Stimulated activated CD8-positive, alpha-beta memory T cell treated with anti-CD3 and anti-CD28 coated beads, Interleukin-7, amount 100 ng/mL, for 1 hour (primary cell): ENCODE measurements at places on chromosomes 13 and 19.

- DNase-seq: no peak
These were observed 16.9 kb downstream of the ZC3H4 start for GRCh38 chr19:47096721-47097120.

DNA sequence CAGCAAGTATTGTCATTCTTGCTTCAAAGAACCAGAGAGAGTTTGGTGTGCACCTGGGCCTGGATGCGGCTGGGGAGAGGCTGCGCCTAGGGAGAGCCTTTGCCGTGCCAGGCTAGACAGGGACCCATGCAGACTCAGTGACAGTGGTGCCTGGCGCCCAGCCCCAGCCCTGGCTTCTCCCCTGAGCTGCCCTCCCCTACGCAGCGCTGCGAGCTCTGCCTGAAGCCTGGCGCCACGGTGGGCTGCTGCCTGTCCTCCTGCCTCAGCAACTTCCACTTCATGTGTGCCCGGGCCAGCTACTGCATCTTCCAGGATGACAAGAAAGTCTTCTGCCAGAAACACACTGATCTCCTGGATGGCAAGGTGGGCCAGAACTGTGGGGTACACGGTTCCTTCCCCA, 12.0 kb downstream of the KMT2B start:
- no peak for DNase-seq

- DNase-seq: no peak
These were observed 36.9 kb upstream of the ZNF507 start for GRCh38 chr19:32308431-32309077.

DNA sequence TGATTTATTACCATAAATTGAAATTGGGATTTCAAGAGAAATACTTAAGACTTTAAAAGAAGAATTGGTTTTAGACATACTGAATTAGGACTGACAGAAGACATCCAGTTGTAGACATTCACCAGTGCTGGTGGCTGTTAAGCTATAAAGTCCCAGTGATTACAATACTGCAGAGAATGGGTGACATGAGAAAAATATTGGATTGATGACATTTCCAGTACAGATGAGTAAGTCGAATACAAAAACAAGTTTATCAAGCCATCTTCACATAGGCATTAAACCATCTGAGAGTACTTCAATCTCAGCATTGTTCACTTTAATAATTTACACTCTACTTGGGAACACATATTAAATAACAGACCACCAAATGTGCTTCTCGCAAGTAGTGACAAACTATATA, 66.8 kb downstream of the TBC1D4 start:
- DNase-seq: no peak

DNA sequence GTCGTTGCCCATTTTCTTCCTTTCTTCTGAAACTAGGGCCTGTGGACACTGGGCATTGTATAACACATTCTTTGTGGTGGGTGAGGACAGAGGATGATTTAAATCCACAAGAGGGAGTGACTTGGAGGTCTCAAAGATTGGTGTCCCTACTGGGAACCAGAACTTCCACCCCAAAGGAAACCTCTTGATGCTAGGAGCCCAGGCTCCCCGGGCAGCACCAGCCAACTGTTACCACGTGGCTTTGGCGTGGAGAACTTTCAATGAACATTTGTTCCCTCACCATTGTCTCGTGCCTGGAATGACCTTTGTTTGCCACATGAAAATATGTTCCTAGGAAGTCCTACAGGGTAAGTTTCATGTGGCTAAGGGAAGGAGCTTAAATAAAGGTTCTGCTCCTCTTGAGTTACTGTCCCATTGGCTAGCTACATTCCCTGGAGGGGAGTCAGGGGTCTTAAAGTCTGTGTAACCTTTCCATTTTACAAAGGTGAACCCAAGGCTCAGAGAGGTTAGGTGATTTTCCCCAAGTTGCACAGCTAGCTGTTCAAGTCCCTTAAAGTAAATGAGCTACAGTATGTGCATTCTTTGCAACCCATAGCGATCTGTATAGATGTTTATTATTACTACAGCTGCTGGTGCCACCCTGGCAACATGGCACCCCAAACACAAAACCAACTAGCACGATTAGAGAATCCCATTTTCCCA, 5.0 kb upstream of the CDX2 start:
- no peak for DNase-seq

- DNase-seq: no peak
These were observed 55.4 kb upstream of the UBL3 start for GRCh38 chr13:29905845-29906244.

- peak; percentile 87 for DNase-seq
These were observed at the start of gene RGCC for GRCh38 chr13:41456768-41457588. Gene RGCC, plus strand, starts transcription at chr13:41457550. Its CDS starts 158 bp downstream, at chr13:41457708.

GRCh38 chr19:14779151-14779550, 791 bp upstream of the ADGRE2 start:
- no peak for DNase-seq

DNA sequence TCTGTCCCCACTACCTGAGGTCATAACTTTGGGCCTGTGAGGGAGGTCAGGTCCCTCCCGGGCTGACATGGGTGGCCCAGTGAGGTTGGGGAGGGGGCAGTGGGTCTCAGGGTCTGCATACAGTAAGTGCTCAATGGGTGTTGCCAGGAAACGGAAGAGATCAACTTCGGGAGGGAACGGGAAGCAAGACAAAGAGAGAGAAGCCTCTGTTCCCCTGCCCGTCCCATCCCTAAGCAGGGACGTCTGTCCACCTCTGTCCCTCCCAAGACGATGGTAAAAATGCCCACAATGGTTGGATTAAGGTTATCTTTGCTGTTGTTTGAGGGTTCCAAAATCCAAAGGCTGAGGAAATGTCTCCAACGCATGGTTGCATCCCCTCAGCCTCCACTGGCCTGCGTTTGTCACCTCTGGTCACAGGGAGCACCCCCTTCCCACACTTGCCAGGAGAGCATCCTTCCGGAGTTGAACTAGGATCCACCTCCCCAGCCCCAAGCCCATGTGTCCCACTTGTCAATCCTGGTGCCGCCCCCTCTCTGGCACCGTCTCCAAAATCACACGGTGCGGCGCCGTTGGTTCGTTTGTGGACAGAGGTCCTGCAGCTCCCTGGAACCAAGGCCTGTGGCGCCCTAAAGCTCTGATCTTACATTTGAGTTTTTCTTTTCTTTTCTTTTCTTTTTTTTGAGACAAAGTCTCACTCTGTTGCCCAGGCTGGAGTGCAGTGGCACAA, 774 bp upstream of the HOMER3 start:
- DNase-seq: no peak

- DNase-seq: no peak
These were observed 44.5 kb downstream of the SCEL start for GRCh38 chr13:77579959-77580358.

GRCh38 chr13:57568865-57569264, 62.7 kb upstream of the PCDH17 start:
- DNase-seq: no peak

- no peak for DNase-seq
These were observed 50.3 kb downstream of the CCDC70 start for GRCh38 chr13:51912091-51912490.

GRCh38 chr13:94033830-94034642, 445.4 kb downstream of the DCT start:
- no peak for DNase-seq

- no peak for DNase-seq
These were observed 10.0 kb downstream of the CUL4A start for GRCh38 chr13:113219256-113219940.

GRCh38 chr19:19145281-19145680, 7.0 kb upstream of the TMEM161A start:
- no peak for DNase-seq

- DNase-seq: no peak
These were observed 410.6 kb downstream of the FGF9 start for GRCh38 chr13:22081430-22081829.

GRCh38 chr19:50333235-50333736, 4.1 kb upstream of the KCNC3 start:
- peak; percentile 54 for DNase-seq

GRCh38 chr19:12782174-12782423, 6.7 kb upstream of the HOOK2 start:
- DNase-seq: no peak

- DNase-seq: no peak
These were observed 72.0 kb upstream of the USP29 start for GRCh38 chr19:57047743-57048142.

DNA sequence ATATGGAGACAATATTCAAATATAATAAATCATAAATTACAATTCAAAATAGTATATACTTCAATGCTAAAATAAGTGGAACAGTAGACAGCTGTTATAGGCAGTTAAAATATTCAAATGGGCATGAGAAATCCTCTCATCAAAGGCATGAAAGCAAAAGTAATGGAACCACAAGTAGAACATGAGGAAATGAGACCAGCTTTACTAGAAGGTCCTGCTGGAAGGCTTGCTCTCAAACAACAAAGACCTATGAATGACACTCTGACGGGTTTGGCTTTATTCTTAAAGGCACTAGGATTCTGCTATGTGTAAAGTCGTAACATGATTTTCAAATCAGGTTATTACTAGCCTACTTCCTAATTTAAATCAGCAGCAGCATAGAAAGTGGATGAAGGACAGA, 148.1 kb downstream of the VWA8 start:
- no peak for DNase-seq

DNA sequence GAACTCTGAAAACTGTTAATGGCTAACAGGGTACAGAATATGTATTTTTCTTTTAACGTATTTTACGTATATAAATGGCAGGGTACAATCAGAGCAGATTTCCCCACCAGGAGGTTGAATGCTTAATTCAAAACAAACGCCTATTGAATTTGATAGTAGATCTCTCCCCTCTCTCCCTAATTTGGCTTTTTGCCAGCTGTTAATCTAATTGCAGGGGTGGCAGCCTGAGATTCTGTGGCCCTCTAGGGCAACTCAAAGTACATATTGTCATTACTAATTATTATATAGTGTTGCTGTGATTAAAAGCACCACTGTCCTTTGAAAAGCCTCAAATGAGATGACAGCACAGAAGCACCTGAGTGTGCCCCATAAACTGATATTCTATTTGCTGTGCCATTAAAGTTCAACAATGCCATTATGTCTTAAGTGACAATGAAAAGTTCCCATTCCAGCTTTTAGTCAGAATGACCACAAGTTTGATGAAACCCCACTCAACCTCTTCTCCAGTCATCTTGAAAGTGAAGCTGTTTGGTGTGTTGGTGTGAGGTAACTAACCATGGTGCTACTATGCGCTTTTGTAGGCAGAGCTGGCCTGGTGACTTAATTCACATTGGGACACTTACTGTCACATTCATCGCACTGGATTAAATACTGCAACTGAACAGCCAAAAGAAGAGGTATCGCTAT, 351.4 kb downstream of the KCNRG start:
- no peak for DNase-seq

DNA sequence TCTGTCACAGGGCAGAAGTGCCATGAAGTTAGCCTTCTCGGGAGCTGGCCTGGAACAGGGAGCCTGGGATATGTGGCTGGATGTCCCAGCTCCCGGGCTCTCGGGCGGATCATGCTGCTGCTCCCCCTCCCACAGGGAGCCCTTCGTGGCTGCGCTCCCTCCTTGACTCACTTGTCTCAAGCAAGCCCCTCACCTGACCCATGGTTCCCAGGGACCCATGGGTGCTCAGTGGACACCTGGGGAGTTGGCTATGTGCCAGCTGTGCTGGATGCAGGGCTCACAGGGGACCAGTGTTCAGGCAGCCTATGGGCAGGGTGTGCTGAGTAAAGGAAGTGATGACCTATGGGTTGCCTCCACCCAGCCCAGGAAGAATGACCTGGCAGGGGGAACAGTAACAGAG, 213.1 kb upstream of the SGCG start:
- no peak for DNase-seq

GRCh38 chr13:95463531-95463930, 89.0 kb upstream of the CLDN10 start:
- no peak for DNase-seq

DNA sequence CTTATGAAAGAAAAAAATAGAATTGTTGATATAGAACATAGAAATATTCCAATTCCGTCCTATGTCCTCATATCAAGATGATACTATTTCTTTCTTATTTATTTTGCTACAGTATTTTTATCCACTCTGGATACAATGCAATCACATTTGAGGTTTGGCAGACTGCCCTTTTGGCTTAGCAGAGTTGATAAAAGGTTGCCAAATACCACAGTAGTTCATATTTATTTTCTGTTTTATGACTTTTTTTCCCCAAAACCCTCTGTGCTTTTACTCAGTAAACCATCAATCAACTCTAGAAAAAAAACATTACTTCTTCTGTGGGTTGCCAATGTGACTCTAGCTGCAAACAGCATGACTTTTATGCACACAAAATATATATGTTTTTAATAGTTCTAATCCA, 424.5 kb downstream of the PCDH9 start:
- DNase-seq: no peak

DNA sequence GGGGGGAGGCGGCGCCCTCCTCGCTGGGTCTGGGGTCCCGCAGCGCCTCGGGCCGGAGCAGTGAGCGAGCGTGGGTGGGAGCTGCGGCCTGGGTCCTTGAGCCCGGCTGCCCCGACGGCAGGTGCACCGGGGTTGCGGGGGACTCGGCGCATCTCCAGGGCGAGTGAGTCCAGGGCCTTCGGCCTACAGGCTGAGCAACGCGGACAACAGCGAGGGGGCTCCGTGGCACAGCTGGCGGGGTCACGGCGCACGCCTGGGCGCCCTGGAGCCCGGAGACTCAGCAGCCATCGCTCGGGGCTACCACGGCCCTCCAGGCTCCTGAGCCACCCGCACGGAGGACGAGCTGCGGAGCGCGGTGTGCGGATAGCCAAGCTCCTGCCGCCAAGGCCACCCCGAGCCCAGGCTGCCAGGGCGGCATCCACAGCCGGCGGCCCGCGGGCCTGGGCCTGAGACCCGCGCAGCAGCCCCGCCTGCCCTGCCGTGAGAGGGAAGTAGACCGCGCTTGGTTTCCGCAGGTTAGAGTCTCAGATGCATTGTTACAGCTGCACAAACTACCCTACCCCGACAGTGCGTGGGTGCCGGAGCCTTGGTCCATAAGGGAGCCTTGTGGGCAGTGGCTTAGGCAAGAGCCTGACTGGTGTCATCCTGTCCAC, 253.9 kb upstream of the SGCG start:
- no peak for DNase-seq

DNA sequence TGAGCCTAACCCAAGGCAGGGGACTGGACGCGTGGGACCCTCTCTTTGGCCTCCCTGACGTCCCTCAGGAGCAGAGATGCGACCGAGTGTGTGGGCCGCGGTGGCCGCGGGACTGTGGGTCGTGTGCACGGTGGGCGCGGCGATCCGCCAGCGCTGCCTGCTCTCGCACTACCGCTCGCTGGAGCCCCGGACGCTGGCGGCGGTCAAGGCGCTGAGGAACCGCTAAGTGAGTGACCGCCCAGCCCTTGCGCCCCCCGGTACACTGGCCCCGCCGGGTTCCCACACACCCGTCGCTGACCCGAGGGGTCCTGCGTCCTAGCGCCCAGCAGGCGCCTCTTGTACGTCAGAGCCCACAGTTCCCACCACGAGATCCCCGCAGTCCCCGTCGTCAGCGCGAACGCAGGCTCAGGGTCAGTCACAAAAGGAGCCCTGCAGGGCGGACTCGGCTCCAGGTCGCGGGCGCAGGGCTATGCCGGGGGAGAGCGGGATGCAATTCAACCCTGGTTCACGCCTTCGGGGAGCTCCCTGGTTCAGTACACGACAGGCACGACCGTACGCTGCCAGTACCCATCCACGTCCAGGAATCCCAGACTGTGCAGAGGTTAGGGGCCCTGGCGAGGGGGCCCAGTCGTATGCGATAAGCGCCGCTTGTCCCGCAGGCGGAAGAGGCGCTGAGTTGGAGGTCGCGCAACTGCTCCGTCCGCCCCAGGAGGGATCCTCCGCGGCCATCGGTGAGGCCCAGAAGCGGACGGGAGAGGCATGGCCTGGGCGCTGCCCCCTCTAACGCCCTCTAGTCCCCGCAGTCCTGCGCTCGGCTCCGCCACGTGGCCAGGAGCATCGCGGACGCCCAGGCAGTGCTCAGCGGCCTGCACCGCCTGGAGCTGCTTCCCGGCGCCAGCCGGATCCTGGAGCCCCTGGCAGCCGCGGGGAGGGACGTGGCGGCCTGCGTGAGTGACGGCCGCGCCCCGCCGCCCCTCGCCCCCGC, 3.6 kb upstream of the IFNL2 start:
- no peak for DNase-seq
